Activated T-cell treated with anti-CD3 and anti-CD28 coated beads, Interleukin-2, amount 50 U/mL, for 4 hours (primary cell): ENCODE measurements at places on chromosomes 6 and 20. TPM values are rescaled to one million over a fixed set of nuclear protein-coding genes. Genes with fewer than 3 reads are reported as not detected.

The STMND1 gene
- total RNA-seq = not detected

The WFDC10B gene
- total RNA-seq = not detected

The GPR6 gene
- total RNA-seq = not detected

The CCN5 gene
- not detected for total RNA-seq

The MOG gene
- not detected for total RNA-seq

The MLIP gene
- total RNA-seq = not detected

The KHDRBS2 gene
- not detected for total RNA-seq

The OVOL2 gene
- not detected for total RNA-seq

The CGAS gene
- 27.4 TPM for total RNA-seq
